ENCODE measurements at places on chromosomes 13 and 19. TPM values are rescaled to one million over a fixed set of nuclear protein-coding genes. Genes with fewer than 3 reads are reported as not detected.

FCGBP gene
- total RNA-seq, result under 0.01 TPM

MBD3L2B gene
- not detected for total RNA-seq

POMP gene
- 108 TPM for total RNA-seq

DNA sequence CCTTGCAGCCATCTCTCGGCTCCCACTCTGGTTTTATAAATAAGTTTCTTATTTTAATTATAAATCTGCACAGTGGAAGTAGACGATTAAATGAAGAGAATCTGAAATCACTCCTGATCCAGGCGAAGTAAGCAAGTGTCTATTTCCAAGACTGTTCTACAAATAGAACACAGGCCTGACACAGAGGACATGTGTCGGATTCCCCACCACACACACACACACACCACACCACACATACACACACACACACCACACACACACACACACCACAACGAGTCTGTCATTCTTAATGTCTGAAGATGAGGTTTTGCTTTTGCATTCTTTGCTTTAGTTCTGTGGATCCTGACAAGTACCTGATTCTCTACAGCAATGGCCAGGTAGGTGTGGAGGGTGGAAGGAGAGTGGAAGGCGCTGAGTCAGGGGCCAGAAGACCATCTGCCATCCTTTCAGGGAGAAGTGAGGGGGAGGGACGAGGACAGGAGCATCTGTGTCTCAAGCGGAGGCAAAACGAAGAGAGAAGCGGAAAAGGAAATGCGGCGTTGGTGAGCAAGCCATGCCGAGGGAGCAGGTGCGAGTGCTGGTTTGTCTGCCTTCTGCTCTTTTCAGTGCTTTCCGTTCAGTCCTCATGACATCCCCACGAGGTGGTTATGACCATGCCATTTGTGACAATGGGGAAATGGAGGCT is 110.2 kb downstream of the TEX26 start:
- no peak for DNase-seq

GRCh38 chr19:51139299-51140014 is 2.6 kb upstream of the SIGLEC7 start:
- DNase-seq, result no peak

DNA sequence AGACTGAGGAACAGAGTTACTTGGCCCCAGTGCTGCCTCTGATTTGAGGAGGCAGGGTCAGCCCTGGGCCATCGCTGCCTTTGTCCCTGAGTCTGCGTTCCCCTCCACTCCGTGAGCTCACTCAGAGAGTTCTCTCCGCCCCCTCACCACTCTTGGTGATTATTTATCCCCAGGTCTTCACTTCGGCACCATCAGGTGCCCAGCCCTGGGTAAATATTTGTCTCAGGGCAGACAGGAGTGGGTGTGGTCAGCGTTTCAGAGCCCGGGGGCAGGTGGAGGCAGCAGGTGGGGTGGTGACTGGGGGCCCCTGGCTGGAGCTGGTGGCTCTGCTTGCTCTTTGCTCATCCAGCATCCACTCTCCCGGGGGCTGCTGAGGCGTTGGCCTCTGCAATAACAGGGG is 20.6 kb downstream of the PPP1R37 start:
- no peak for DNase-seq
